ENCODE measurements at places on chromosomes 5 and 9. TPM values are rescaled to one million over a fixed set of nuclear protein-coding genes. Genes with fewer than 3 reads are reported as not detected.

- DNase-seq: no peak
- no peak overlapping the region for H3K27ac ChIP-seq
- no peaks in the 10 kb centered on the region for H3K36me3 ChIP-seq
- H3K4me1 ChIP-seq: no peaks in the 10 kb centered on the region
- H3K4me3 ChIP-seq: no peak overlapping the region
Observed at GRCh38 chr5:130549884-130550561, 615.0 kb downstream of the HINT1 start.

DNA sequence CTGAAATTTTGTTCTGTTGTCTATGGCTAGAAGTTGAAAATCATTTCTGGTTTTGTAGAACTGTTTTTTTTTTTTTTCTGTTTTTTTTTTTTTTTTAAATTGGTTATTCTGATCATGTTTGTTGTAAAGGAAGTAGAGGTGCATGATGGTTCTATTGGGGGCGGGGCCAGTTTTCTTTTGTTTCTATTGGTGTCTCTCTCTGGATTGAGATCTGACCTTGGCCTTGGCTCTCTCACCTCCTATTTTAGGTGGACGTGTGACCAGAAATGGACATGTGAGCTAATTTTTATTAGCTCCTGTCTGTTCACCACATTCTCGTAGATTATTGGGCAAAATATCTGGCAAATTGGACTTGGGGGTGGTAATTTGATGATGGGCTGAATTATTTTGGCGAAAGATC, 3.2 kb downstream of the ZNF618 start:
- H3K4me1 ChIP-seq: peaks cover 6% of the 10 kb centered on the region
- no peak overlapping the region for H3K27ac ChIP-seq
- no peak for DNase-seq
- peaks cover 2% of the 10 kb centered on the region for H3K36me3 ChIP-seq
- H3K27me3 ChIP-seq: peaks cover 28% of the 10 kb centered on the region

DNA sequence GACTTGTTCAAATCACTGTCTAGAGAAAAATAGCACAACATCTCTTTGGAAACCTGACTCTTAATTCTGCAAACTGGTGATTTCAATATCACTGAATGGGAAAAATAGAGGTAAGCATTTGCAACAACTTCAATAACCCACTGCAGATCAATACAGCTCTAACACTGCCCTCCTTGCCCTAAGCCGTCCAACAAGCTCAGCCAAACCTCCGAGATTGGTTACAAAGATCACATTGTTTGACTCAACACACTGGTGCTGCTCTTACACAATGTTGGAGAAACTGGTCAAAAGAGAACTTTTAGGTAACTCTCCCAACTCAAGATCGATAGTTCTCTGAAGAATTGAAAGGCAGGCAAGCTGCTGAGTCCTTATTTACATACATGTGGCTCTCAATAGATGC, 150.4 kb downstream of the SPOCK1 start:
- H3K27ac ChIP-seq: no peak overlapping the region
- H3K4me3 ChIP-seq: no peak overlapping the region
- no peaks in the 10 kb centered on the region for H3K27me3 ChIP-seq

The UBE2QL1 gene
- total RNA-seq: not detected

The IFNA16 gene
- total RNA-seq: not detected

- no peak overlapping the region for H3K4me3 ChIP-seq
- H3K36me3 ChIP-seq: peaks cover 3% of the 10 kb centered on the region
- peaks cover 4% of the 10 kb centered on the region for H3K4me1 ChIP-seq
- no peak overlapping the region for H3K27ac ChIP-seq
- no peak for DNase-seq
Observed at GRCh38 chr5:172678902-172679301, 37.8 kb downstream of the NEURL1B start.

The TAF11L10 gene
- not detected for total RNA-seq

GRCh38 chr5:119614838-119615237, 14.5 kb upstream of the FAM170A start:
- H3K27ac ChIP-seq: no peak overlapping the region
- no peak for DNase-seq
- H3K27me3 ChIP-seq: peaks cover 8% of the 10 kb centered on the region

Measured in activated CD8-positive, alpha-beta memory T cell treated with anti-CD3 and anti-CD28 coated beads, Interleukin-2, amount 10 ng/mL, durations not matched to agents 7 days and 5 days (primary cell).